Pulmonary artery endothelial cell (primary cell): ENCODE measurements at places on chromosomes 4 and X. TPM values are rescaled to one million over a fixed set of nuclear protein-coding genes. Genes with fewer than 3 reads are reported as not detected.

GRCh38 chr4:48112017-48112667 is 21.9 kb downstream of the TXK start:
- no peak for DNase-seq

DNA sequence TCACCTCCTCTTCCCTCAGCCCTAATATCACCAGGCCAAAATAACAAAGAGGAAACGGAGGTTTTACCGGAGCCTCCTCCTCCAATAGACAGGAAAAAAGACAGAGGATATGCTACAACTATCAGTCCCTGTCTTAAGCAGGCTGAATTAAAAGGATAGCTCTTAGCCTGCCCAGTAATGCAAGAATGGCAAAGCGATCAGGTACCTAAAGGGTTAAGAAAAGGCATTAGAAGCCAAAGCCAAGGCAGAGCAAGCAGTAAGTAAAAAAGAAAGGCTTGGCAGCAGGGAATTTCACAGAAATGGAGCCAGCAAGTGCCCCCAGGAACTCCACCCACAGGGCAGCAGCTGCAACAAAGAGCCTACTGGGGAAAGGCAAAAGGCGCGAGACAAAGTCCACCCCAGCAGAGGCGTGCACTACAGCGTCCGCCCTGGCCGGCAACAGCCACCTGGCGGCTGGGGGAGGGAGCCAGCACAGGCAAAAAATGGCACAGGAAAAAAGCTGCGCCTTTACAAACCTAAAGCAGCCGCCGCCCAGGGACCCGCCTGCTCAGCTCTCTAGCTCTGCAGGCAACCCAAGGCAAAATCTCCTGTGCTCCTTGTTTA is 220.6 kb upstream of the ZC4H2 start:
- DNase-seq: no peak

- no peak for DNase-seq
These were observed 1.5 kb downstream of the USP51 start for GRCh38 chrX:55488006-55488592.

DNA sequence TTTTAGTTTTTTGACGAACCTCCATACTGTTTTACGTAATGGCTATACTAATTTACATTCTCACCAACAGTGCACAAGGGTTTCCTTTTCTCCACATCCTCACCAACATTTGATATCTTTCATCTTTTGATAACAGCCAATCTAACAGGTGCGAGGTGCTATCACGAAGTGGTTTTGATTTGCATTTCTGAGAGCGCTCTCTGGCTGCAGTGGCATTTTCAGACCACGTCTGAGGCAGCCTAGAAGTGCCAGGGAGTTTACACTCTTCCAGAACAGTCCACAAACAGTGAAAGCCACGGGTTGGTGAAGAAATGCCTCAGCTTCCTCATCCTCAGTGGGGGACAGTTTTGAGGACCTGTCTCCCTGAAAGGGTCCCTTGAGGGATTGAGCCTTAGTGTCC is 471.0 kb downstream of the BCOR start:
- no peak for DNase-seq

DNA sequence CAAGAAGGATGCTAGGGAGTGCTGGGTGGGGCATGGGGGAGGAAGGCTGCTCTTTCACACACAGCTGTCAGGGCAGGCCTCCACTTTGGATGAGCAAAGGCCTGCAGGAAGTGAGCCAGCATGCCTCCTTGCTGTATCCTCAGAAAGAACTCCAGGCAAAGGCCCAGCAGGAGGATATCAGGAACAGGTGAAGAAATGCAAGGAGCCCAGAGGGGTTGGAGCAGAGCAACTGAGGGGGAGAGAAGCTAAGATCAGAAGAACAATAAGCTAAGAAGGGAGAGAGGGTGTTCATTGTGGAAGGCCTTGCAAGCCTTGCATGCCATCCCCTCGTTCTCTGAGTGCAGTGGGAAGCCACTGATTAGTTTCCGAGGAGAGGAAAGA is 115.1 kb downstream of the CAMK2D start:
- no peak for DNase-seq

- DNase-seq: peak; percentile 2
These were observed 842.1 kb upstream of the HTR2C start for GRCh38 chrX:113741744-113742143.

- DNase-seq: no peak
These were observed 840.8 kb upstream of the HTR2C start for GRCh38 chrX:113743069-113743468.

DNA sequence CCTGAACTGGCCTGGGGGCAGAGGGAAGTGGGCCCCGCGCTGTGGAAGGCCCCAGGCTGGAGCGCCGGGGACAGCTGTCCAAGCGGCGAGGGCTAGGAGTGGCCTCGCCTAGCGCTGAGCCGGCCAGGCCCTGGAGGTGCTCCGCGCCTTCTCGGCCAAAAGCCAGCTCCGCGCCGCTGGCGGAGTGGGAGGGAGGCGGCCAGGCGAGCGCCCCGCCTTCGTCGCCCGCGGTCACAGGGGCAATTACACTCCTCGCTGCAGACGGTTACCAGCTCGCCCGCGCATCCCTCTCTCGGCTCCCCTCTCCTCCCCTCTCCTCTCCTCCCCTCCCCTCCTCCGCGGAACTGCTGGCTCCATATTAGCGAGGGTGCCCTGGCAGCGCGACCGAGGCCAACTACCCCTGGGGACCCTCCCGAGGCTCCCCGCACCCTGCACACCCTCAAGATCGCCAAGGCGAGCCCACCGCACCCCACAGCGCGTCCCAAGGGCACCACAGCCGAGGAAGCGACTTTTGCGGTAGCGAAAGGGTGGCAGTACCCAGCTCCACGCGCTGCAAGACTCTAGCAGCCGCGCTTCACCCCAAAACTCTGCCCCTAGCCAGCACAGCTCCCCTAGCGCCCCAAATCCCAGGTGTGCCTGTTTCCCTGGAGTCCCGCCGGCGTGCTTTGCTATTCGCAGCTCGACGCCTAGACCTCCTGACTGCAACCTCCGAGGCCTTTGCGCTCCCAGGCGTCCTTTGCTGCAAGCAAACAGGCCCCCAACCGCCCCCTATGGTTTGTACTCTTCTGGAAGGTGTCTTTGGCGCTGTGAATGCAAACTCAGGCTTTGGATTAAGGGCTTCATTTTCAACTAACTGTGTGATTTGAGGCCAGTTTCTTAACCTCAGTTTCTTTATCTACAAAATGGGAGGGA is 91.4 kb downstream of the BCOR start:
- no peak for DNase-seq

GRCh38 chr4:7103607-7104365 is 35.9 kb upstream of the GRPEL1 start:
- no peak for DNase-seq

DNA sequence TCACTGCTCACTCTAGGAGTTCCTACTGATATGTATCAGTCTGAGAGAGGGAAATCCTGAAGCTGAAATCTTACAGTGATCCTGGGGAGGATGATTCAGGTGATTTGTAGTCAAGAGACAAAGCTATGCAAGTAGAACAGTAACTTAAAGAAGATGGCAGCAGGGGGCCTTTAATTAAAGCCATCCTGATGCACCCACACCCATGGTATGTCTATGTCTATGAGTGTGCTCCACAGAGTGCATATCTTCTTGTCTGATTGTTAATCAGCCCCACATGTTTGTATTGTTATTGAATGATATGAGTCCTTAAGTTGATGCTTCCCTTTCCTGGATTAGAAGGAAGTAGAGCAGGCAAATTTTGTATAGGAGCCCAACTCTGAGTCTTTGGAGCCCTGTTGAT is 78.8 kb downstream of the NHS start:
- DNase-seq: no peak

DNA sequence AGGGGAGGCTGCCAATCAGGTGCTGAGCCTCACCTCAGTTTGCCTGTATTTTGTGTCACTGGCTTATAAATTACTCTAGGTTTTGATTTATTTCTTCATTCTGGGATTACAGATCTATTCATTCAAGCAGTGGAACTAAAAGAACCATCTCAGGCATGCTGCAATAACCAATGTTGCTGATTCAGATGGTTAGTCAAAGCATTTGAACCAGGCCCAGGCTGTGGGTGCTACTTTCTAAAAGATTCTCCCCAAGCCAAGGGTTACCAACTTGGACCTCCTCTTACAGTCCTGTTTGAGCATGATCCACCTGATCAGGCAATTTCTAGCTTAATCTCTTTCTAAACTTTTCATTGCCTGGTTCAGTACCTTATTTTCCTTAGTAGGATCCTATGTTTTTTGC is 67.2 kb downstream of the TMEM131L start:
- DNase-seq: no peak

DNA sequence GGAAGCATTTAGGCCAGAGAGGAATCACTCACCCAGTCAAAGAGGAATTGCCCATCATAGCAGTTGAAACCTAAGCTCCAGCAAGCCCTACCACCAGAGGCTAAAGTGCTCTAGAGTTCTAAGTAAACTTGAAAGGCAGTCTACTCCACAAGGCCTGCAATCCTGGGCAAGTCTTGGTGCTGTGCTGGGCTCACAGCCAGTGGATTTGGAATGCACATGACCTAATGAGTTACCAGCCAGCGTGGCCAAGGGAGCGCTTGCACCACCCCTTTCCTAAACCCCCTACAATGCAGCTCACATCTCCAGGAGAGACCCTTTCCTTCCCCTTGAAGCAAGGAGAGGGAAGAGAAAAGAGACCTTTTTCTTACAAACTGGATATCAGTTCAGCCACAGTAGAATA is 445.7 kb downstream of the GASK1B start:
- DNase-seq: no peak

- no peak for DNase-seq
These were observed 397.4 kb upstream of the RPS6KA3 start for GRCh38 chrX:20664131-20664530.

DNA sequence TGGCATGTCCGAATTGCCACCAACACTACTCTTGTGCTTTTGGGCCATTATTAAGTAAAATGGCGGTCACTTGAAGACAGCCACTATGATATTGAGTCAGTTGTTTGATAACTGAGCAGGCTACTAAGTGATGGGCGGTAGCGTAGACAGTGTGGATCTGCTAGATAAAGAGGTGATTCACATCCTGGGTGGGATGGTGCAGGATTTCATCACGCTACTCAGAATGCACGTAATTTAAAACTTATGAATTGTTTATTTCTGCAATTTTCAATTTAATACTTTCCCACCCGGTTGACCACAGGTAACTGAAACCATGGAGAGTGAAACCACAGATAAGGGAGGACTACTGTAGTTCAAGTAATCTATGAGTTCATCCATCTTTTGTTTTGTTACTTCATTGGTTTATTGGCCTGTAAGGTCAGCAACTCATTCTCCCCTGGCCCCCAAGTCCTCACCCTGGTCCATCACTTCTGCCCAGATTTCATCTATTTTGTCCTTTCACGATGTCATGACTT is 2.9 kb downstream of the ARAF start:
- no peak for DNase-seq

DNA sequence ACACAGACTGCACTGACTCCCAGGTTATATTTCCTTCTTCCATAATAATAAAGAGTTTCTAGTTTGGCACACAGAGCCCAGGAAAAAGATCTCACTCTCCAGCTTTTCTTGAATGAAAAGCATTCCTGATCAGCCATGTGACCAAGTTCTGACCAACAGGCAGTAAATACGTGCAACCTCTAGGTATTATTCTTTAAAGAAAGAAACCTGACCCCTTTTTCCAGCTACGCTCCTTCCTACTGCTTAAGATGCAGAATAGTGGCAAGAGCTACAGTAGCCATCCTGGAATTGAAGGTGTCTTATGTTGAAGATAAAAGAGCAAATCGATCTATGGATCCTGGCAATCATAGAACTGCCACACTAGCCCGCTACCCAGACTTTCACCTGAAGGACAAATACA is 76.7 kb downstream of the LRBA start:
- DNase-seq: no peak

GRCh38 chr4:8383451-8384160 is 56.9 kb downstream of the ACOX3 start:
- no peak for DNase-seq

DNA sequence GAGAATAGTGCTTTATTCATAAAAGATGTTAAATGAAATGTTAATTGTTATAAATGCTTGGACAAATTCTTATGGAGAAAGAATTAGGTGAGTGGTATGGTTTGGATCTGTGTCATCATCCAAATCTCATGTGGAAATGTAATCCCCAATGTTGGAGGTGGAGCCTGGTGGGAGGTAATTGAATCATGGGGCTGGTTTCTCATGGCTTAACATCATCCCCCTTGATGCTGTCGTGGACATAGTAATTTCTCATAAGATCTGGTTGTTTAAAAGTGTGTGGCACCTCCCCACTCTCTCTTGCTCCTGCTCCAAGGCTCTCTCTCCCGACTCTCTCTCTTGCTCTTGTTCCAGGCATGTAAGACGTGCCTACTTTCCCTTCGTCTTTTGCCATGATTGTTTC is 22.5 kb downstream of the GYPE start:
- DNase-seq: no peak

- DNase-seq: no peak
These were observed 57.0 kb downstream of the SORBS2 start for GRCh38 chr4:185754961-185755360.

DNA sequence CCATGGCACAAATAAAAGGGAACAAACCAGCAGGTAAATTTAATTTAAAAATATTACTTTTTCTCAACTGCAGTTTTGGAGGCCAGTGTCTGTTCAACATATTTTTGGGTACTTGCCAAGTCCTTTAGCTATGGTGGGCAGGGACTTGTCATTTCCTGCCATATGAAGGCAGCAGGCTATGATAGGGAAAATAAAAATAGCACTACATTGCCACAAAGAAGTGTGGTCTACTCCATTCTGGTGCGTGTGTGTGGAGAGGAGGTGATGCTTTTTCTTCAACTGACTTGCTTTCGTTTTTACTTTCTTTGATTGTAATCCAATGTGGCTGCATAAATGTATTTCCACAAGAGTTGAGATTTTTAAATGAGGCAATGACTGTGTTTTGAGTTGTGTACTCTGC is 17.2 kb downstream of the GPR174 start:
- no peak for DNase-seq

GRCh38 chrX:20743046-20743445 is 476.3 kb upstream of the RPS6KA3 start:
- no peak for DNase-seq

- DNase-seq: no peak
These were observed 75.4 kb downstream of the ZAR1 start for GRCh38 chr4:48565362-48566033.

DNA sequence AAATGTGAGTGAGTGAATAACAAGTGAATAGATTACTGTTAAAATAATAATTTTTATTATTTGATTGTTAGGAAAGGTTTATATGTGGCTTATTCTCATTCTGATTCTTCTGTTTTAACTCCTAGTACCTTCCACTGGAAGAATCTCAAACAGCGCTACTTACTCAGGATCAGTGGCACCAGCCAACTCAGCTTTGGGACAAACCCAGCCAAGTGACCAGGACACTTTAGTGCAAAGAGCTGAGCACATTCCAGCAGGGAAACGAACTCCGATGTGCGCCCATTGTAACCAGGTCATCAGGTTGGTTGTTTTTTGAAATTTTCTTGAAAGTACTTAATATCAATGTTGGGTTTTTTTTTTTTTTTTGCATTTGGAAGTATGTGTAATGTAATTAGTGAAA is 117.6 kb upstream of the BMPR1B start:
- DNase-seq: no peak

RHOH gene
- total RNA-seq: not detected in 2 replicates

TRIML1 gene
- not detected in 2 replicates for total RNA-seq

THAP6 gene
- total RNA-seq: 4.9 and 5.5 TPM in 2 replicates

GUCY1B1 gene
- total RNA-seq: 0.20 TPM in 1 of 2 replicates, not detected in the other

INTU gene
- total RNA-seq: 2.0 and 5.0 TPM in 2 replicates

STOX2 gene
- total RNA-seq: 0.07 and 0.14 TPM in 2 replicates

TMPRSS11F gene
- not detected in 2 replicates for total RNA-seq
